ENCODE measurements at places on chromosomes 16 and 17. TPM values are rescaled to one million over a fixed set of nuclear protein-coding genes. Genes with fewer than 3 reads are reported as not detected.

The MMP28 gene
- 31.3 TPM for total RNA-seq

DNA sequence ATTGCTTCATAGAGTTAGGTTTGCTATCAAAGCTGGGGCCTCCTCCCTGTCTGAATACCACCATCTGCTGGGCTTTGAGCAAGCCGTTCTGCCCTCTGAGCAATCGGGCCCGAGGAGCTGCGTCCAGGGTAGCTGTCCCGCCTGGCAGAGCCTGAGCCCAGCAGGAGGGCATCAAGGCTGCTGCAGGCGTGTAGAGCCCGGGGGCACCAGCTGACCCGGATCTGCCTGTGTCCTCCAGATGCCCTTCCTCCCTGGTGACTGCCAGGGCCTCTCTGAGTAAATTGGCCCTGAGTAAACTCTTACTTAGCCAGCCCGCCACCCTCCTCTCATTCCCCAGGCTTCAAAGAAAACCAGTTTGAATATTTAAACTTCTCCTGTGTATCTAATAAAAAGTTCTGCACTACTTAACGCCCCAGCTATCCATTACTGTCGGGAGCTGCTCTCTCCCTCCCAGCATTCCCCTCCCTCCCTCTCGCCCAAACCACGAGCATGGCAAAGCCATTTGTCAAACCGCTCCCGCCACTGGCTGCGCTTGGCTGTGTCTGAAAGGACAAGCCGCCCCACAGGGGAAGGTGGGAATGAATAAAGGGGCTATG, 16.4 kb downstream of the CDK5RAP3 start:
- no peak for DNase-seq

DNA sequence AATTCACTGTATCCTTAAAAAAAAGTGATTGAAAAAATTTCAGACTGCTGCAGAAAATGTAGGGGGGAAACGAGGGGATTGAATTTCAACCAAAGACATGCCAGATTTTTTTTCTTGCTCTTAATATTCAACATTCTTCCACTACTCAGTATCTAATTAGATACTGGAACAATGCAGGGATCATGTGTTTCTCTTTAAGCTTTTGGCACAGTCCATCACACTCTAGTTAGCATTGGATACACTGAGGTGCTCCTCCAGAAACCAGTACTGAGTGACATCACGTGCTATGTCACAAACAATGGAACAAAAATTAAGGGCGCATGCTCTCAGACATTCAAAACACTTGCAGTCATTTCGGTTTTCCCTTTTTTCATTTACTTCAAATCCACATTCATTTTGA, 298.6 kb upstream of the PSMD7 start:
- DNase-seq: no peak

DNA sequence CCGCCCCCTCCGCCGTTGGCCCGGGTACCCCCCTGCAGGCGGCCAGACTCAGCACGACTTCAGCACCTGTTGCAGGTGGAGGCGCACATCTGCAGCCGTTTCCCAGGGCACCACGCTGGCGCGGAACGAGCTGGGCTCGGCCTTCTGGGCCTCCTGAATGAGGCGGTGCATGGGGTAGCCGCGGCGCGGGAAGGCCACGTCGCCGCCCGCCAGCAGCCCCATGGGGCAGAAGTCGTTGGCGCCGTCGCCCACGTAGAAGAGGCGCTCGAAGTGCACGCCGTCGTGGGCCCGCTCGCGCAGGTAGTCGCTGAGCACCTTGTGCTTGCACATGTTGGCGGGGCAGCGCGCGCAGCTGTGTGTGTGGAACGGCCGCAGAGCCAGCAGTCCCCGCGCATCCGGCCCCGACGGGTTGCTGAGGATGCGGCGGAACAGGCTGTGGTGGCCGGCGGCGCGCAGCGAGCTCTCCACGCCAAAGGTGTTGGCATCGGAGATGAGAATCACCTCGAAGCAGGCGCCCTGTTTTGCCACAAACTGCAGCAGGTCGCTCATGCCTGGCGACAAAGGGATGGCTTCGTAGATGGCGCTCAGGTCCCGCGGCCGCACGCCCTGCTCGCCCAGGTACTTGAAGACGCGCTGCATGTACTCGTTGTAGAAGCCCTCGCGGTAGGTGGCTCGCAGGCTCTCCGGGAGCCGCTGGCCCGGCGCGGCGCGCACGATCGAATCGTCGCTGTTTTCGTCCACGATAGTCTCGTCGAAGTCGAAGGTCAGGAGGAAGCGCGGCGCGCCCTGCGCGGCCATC, 6.2 kb downstream of the PHOSPHO1 start:
- no peak for DNase-seq

- DNase-seq: no peak
Observed at GRCh38 chr16:75116081-75116910, at the start of gene LDHD. TSS of gene LDHD (minus strand) at chr16:75116780. CDS start at chr16:75116720, 60 bp downstream.

The PITPNM3 gene
- 19.6 TPM for total RNA-seq

Data from esophagus squamous epithelium (tissue), 5 donors.